ENCODE measurements at places on chromosomes 7 and 10.

DNA sequence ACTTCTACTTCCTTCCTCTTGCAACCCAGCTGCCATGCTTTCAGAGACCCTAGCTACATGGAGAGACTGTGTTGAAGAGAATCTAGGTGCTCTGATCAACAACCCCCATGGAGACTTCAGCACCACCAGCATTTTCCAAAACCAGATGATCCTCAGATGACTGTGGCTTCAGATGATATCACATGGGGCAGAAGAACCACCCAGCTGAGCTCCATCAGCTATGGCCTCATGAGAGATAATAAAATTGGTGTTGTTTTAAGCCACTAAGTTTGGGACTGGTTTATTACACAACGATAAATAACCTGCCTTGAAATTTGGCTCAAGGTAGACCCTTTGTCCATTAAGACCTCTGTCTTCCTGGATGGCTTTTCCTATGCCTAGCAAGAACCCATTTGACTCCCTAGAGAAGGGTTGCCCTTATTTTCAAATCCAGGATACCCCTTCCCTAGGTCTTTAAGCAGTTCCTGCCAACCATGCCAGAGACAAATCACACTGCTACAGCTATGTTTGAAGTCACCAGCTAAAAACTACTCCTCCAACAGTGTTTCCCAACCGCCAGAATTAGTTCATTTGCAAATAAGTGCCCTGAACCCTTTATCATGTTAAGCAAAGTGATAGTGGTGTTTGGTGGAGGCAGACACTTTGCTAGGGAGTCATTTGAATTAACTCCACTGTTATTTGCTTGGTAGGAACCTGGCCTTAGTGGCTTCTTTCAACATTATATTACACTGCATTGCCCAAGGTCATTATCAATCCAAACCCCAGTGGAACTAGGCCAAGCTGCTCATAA lies 136.9 kb upstream of the PALS2 start:
- no peak for DNase-seq

DNA sequence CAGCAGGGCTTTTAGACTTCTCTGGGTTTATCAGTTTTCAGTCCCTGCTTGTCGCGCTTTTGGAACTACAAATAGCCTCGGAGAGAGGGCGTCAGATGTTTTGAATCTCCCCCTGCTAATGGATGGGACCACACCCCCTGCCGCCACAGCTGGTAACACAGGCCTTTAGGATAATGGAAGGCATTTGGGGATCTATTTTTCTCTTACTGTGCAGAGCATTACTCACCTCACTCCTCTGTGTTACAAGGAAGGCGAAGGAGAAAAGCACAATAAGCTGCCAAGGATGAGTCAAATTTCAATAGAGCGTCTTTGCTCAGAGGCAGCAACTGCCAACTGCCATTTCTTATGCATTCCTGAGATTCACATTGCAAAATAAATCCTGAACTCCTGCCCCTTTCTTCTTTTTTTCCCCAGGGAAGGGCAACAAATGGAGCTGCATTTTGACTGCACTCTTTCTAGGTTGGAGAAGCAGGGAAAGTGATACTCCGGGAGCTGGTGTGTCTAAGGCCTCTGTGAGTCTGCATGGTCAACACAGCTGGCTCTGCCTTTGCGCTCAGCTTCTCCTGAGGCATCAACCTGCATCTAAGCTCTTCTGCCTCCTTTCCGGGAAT lies 31.5 kb upstream of the SMNDC1 start:
- DNase-seq = no peak

DNA sequence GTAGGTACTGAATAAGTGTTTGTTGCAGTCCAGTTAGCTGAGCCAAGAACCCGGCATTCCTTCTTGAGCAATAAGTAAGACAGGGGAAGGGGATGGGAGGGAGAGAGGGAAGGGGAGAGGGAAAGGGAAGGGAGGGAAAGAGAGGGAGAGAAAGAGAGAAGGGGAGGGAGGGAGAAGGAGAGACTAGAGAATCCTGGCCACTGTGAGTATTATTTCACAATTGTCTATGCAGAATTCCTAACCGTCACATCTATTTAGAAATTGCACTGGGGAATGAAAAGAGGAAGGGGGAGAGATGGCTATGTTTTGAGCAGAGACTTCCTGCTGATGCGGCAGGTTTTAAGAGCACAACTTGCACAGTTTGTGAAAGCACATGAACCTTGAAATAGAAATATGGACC lies 251.4 kb upstream of the ZMIZ1 start:
- DNase-seq = no peak

GRCh38 chr10:8418631-8419030 lies 364.1 kb downstream of the GATA3 start:
- DNase-seq = no peak

- DNase-seq = no peak
Measured at GRCh38 chr10:4181081-4181480, 396.1 kb upstream of the KLF6 start.

- DNase-seq = no peak
Measured at GRCh38 chr10:87750817-87751216, 67.2 kb downstream of the ATAD1 start.

- no peak for DNase-seq
Measured at GRCh38 chr10:62719061-62719460, 85.5 kb upstream of the ADO start.

DNA sequence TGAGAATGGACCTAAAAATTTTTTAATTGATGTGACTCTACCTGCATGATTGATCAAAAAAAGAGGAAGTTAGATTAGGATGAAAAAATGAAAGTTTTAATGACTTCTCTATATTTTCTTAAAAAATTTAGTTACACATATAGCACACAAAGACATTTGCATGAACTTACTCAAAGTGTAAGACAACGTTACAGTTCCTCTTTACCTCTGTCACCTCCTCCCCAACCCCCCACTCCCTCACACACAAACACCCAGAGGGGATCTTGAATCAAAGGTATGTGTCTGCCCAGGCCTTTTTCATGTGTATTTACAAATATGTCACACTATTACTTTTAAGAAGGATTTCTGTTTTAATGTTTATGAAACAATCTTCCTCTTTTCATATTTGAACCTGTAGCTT lies 20.6 kb upstream of the CDCA7L start:
- DNase-seq = no peak

DNA sequence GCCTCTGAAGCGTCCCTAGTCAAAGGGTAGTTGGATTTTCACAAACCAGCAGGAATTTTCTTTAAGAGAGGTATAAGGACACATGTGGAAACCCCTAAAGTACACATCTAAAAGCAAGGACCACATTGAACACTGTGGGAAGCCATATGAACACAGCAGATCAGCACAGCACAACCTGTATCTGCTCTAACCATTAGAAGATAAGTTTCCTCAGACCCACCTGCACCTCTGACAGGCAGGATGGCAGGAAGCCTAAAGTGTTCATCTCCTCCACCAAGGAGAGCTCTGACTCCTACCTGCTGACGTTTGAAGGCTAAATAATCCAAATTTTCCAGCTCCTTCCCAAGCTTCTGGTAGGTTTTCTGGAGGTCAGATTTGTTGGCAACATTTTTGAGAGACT lies 174.4 kb downstream of the CTNNA3 start:
- DNase-seq = no peak

DNA sequence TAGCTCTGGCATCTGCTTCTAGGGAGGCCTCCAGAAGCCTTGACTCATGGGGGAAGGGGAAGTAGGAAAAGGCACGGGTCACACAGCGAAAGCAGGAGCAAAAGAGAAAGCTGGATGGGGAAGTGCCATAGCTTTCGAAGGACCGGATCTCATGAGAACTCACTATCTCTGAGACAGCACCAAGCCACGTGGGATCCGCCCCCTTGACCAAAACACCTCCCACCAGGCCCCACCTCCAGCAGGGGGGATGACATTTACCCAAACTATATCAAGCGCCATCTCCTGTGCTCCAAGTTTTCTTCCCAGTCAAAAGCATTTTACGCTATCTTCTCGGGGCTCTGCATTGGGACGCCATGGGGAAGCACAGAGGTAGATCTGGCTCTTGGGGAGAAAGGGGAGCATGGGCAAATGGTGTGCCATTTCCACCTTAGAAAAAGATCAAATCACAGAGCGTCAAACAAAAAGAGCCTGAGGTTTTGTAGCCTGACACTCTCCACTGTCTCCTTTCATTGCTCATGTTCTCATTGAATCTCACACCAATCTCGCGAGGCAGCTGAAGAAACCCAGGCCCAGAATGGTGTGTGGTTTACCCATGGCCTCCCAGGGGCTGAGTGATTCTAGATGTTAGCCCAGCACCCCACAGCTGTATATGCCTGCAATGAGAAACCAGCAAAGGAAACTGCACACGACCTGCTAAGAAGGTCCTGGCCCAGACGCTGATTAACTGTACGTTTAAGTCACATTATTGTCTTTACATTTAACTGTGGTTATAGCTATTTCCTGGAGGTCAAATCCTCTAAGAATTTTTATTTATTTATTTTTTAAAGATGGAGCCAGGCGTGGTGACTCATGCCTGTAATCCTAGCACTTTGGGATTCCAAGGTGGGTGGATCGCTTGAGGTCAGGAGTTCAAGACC lies 8.1 kb upstream of the OLAH start:
- no peak for DNase-seq

GRCh38 chr10:6279540-6280267 lies 77.0 kb downstream of the PFKFB3 start:
- DNase-seq = no peak

DNA sequence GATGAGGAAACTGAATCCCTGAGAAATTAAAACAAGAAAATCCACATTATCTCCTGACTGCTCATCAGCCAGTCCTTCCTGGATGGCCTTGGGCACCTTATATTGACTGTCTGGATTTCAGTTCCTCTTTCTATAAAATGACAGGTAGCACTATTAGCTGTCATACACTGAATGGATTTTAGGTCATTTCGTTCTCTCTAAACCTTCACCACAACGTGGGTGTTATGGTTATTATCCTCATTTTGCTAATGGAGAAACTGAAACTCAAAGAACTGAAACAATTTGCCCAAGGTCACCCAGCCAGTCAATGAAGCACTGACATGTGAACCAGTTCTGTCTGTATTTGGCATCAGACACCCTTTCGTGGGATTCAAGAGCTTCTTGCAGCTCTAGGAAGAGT lies 193.8 kb downstream of the CYP26A1 start:
- DNase-seq = peak; percentile 27

- peak; percentile 43 for DNase-seq
Measured at GRCh38 chr7:121329191-121330052, 622 bp downstream of the WNT16 start.

DNA sequence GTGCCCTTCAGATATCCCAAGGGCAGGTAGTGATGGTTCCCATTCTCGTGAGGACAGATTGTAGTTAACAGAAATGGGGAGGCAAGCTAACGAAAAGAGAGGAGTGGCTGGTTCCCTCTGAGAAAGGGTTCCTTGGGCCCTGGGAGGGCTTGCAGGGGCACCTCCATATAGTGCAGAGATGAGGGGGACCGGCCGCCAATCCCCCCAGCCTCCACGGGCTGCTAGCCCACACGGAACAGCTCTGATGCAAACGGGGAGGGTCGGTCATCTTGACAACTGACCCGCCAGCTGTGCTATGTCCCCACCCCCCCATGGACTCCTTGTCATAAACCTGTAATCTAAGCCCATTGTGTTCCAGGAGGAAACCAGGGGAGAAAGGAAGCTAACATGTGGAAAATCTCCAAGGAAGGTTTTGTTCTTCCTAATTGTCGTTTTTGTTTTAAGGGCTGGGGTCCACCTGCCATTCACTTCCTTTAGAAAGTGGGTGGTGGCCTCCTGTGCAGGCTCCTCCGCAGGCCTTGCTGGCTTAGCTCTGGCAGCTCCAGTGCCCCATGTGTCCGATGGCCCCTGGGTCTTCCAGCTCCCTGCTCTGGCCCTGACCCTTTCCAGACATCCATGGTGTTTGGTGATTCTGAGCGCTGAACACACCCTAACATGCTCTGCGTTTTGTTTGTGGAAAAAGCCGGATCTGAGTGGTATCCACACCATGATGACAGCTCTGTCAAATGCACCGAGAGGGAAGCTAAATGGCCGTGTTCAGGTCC lies 15.9 kb downstream of the ADCY1 start:
- no peak for DNase-seq

GRCh38 chr7:20784388-20785156 lies 2.1 kb downstream of the SP8 start:
- DNase-seq = no peak

Measured in activated CD4-positive, alpha-beta T cell treated with anti-CD3 and anti-CD28 coated beads, Interleukin-2, amount 50 U/mL, for 16 hours (primary cell).